ENCODE measurements at places on chromosomes 12 and 14.
A peak's percentile ranks its signal among the peaks of the same experiment; 100 is the strongest.

- no peak for DNase-seq
Measured at GRCh38 chr14:38079268-38079667, 128.4 kb upstream of the SSTR1 start.

GRCh38 chr14:52802597-52802996 is 11.2 kb upstream of the GNPNAT1 start:
- DNase-seq = no peak

DNA sequence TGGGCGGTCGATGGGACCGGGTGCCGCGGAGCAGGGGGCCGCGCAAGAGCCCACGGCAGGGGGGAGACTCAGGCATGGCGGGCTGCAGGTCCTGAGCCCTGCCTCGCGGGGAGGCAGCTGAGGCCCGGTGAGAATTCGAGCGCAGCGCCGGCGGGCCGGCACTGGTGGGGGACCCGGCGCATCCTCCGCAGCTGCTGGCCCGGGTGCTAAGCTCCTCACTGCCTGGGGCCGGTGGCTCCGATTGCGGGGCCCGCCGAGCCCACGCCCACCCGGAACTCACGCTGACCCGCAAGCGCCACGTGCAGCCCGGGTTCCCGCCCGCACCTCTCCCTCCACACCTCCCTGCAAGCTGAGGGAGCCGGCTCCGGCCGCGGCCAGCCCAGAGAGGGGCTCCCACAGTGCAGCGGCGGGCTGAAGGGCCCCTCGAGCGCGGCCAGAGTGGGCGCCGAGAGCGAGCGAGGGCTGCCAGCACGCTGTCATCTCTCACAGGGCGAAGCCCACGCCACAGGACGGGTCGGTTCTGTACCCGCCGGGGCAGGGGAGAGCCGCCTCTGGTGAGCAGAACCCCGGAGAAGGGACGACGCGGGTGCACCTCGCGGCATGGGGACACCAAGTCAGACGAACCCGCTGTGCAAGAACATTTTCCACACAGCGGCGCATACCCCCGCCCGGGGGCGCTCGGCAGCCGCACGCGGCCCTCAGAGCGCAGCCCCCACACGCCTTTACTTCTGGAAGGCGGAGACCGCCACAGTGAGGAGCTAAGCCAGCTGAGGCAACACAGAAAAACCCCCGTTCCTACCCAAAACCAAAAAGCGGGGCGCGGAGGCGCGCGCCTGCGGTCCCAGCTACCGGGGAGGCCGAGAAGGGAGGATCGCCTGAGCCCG is 1.2 kb upstream of the SIVA1 start:
- DNase-seq = no peak

- DNase-seq = peak; percentile 21
Measured at GRCh38 chr12:42935756-42936155, 346.2 kb upstream of the PRICKLE1 start.

DNA sequence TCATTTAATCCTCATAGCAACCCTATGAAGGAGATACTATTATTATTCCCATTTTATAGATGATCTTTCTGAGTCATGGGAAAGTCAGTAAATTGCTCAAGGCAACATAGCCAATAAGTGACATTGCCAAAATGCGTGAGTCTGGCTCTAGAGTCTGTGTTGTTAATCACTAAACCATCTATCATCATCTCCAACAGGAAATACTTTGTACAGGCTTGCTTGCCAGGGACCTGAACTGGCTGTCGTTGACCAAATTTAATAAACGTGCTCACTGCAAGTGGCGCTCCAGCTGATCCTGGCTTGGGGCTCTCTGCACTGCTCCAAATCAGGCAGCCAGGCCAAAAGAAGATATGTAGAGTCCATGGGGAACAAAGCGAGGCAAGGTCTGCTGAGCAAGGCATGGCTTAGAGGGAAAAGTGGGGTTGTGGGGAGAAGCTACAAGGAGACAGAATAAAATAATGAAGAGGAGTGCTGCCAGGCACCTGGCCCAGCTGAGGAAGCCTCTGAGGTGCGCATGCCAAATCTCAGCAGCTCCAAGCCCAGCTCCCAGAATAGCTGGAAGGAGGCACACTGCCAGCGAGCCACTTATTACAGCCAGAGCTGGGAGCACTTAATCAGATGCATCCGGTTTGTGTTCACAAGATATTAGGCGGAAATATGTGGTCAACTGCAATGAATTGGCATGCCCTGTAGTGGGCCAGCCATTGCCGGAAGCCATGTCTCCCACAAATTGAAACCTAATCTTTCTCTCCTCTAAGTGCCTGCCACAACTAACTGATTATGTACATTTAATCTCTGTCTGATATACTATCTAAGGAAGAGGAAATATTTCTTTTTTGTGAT is 43.3 kb upstream of the PTPRO start:
- peak; percentile 90 for DNase-seq

- no peak for DNase-seq
Measured at GRCh38 chr12:121927813-121928212, 9.4 kb downstream of the CFAP251 start.

DNA sequence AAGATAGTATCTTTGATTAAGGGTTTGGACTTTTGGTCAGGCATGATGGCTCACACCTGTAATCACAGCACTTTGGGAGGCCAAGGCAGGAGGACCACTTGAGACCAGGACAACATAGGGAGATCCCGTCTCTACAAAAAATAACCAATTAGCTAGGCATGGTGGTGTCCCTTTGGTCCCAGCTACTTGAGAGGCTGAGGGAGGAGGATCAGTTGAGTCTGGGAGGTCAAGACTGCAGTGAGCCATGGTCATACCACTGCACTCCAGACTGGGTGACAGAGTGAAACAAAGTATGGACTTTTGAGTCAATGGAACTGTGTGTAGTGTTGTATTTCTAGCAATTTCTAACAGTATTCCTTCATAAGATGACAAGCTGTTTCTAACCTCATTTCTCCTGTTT is 38.7 kb upstream of the CCDC88C start:
- no peak for DNase-seq

- DNase-seq = peak; percentile 86
Measured at GRCh38 chr12:51371295-51371953, 19.8 kb downstream of the GALNT6 start.

GRCh38 chr14:101925152-101925551 is 39.2 kb upstream of the DYNC1H1 start:
- no peak for DNase-seq

GRCh38 chr14:31164115-31164514 is 43.5 kb downstream of the HECTD1 start:
- no peak for DNase-seq

DNA sequence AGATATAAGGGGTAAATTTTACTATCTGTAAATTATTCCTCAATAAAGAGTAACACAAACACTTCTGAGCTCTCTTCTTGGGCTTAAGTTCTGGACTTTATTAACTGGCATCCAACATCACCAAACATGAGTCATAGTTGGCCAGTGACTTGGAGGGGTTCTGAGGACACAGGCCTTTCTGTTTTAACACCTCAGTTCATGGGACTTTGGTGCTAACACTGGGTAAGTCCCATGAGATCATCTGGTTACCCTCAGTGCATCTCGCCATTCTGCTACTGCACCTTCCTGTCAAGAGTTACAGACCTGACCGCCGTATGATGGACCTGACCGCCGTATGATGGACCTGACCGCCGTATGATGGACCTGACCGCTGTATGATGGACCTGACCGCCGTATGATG is 9.9 kb downstream of the SLC15A4 start:
- DNase-seq = no peak
